Hippocampal formation (tissue), 2 donors: ENCODE measurements at places on chromosomes 4 and X.

GRCh38 chr4:18022572-18023050 lies 1.1 kb upstream of the LCORL start:
- peak; percentile 22 for DNase-seq

DNA sequence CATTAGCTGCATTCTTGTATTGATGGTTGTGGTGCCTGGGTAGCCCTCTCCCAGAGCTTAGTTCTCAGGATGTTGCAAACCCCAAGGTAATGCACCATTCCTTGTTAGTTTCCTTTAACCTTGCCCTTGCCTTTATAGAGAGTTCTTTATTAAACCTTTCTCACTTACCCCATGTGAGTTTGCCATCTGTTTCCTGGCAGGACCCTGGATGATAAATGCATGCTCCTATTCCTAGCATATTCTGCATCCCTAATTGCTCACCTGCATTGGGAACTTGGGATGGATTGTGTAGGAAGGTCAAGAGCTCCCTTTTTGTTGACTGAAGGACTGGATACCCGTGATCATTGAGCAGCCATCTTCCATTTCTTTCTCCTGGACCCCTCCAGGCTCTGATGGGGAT lies 59.9 kb upstream of the AP1S2 start:
- DNase-seq, result no peak

GRCh38 chr4:148214529-148215166 lies 227.6 kb downstream of the NR3C2 start:
- no peak for DNase-seq

DNA sequence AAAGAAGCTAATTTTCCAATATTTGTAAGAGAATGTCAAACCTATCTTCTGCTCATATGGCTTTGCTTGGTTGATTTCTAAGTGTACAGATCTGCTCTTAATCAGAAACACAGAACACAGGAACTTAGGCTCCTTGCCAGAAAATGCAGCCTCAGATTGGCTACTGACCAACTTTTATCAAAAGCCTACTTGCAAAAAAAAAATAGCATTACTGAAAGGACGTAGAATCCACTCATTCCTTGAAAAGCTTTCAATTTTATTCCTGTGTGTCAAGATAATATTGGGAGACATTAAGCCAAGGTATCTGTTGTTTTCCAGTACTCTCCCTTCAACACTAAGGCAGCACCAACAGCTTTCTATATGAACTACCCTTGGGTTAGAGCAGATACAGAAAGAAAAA lies 127.6 kb upstream of the INTU start:
- no peak for DNase-seq

DNA sequence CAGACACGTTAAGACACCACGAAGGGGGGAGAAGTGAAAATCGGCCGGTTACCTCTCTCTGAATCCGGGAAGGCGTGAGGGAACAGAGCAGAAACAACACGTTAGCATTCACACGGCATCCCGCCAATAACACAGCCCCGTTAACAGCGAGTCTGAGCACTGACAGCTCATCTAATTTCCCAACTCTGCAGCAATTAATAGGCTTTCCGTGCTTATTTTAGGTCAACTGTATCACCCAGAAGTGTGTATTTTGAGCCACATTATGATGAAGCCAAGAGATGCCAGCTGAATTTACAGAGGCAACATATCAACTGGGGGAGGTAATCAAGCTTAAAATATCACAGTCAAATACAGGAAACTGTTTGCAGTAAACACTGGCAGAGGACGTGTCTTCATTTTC lies 92.6 kb downstream of the NSUN7 start:
- peak; percentile 23 for DNase-seq

- no peak for DNase-seq
Measured at GRCh38 chr4:108168160-108168670, 517 bp downstream of the LEF1 start.

- no peak for DNase-seq
Measured at GRCh38 chrX:129233786-129234185, 289.5 kb downstream of the SMARCA1 start.
